Mesangial cell (primary cell): ENCODE measurements at places on chromosomes 13 and 19. TPM values are rescaled to one million over a fixed set of nuclear protein-coding genes. Genes with fewer than 3 reads are reported as not detected.

ZNF57 gene
- total RNA-seq: 3.1 and 3.2 TPM in 2 replicates

HSH2D gene
- total RNA-seq: not detected in 2 replicates

C13orf42 gene
- not detected in 2 replicates for total RNA-seq

ADPRHL1 gene
- 1.1 and 1.8 TPM in 2 replicates for total RNA-seq
